ENCODE measurements at places on chromosomes 16 and 17. TPM values are rescaled to one million over a fixed set of nuclear protein-coding genes. Genes with fewer than 3 reads are reported as not detected.

PHLPP2 gene
- total RNA-seq = 5.6 TPM

TBC1D28 gene
- total RNA-seq = not detected

PYY gene
- not detected for total RNA-seq

CACNG5 gene
- not detected for total RNA-seq

ATAD5 gene
- 5.2 TPM for total RNA-seq

KRTAP16-1 gene
- 0.49 TPM for total RNA-seq

CCL17 gene
- total RNA-seq = not detected

HIGD1B gene
- not detected for total RNA-seq

ABCC11 gene
- total RNA-seq = 0.81 TPM

WFDC1 gene
- not detected for total RNA-seq

- H3K27me3 ChIP-seq = no peaks in the 10 kb centered on the region
- H3K27ac ChIP-seq = peak overlapping the region; percentile 77
Measured at GRCh38 chr16:21644674-21645073, 7.7 kb downstream of the IGSF6 start.

DNA sequence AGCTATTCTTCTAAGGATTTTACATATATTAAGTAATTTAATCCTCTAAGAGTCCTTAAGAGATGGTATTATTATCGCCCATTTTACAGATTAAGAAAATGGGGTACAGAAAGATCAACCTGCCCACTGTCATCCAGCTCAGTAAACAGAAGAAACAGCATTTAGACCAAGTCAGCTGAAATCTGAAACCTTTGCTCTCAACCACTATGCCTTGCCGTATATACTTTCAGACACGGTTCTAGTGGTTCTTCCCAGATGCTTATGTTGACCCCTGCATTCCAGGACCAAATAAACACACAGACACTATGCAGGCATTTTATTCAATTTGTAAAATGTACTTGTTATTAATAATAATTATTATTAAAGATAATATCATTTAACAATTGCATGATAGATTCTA, 854.8 kb downstream of the KCNJ2 start:
- H3K4me1 ChIP-seq = no peaks in the 10 kb centered on the region
- no peak for DNase-seq
- no peak overlapping the region for H3K27ac ChIP-seq
- H3K36me3 ChIP-seq = no peaks in the 10 kb centered on the region
- no peak overlapping the region for H3K4me3 ChIP-seq

GRCh38 chr16:4874666-4875065, 27.4 kb downstream of the UBN1 start:
- DNase-seq = no peak
- H3K27me3 ChIP-seq = no peaks in the 10 kb centered on the region
- no peak overlapping the region for H3K27ac ChIP-seq
- H3K4me1 ChIP-seq = no peaks in the 10 kb centered on the region
- H3K4me3 ChIP-seq = no peak overlapping the region

- DNase-seq = no peak
- H3K27me3 ChIP-seq = no peaks in the 10 kb centered on the region
- no peak overlapping the region for H3K4me3 ChIP-seq
- no peaks in the 10 kb centered on the region for H3K4me1 ChIP-seq
Measured at GRCh38 chr16:56836410-56837230, 28.4 kb upstream of the SLC12A3 start.

DNA sequence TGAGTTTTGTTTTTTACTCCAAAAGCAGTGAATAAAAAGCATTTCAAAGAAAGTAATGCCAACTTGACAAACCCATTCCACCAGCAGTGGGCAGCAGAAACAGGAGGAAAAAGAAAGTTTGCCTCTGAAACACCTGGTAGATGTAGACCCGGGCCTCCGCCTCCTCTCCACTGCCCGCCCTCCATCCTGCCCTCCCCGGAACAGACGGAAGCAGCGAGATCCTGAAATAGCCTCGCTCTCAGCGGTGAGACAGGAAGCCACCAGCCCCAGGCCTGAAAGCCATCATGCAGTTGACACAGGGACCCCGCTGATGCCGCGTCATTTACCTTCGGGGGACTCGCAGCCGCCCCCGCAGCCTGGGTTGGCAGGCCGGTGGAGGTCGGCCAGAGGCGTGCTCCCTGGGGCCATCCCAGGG, 67.8 kb downstream of the C16orf78 start:
- H3K27ac ChIP-seq = peak overlapping the region; percentile 75
- peak; percentile 52 for DNase-seq
- no peaks in the 10 kb centered on the region for H3K27me3 ChIP-seq
- peaks cover 25% of the 10 kb centered on the region for H3K4me1 ChIP-seq

- H3K27me3 ChIP-seq = no peaks in the 10 kb centered on the region
- H3K36me3 ChIP-seq = no peaks in the 10 kb centered on the region
- H3K27ac ChIP-seq = peak overlapping the region; percentile 73
- peak; percentile 87 for DNase-seq
- H3K4me1 ChIP-seq = peaks cover 9% of the 10 kb centered on the region
Measured at GRCh38 chr16:67667817-67668494, 1.3 kb downstream of the C16orf86 start.

DNA sequence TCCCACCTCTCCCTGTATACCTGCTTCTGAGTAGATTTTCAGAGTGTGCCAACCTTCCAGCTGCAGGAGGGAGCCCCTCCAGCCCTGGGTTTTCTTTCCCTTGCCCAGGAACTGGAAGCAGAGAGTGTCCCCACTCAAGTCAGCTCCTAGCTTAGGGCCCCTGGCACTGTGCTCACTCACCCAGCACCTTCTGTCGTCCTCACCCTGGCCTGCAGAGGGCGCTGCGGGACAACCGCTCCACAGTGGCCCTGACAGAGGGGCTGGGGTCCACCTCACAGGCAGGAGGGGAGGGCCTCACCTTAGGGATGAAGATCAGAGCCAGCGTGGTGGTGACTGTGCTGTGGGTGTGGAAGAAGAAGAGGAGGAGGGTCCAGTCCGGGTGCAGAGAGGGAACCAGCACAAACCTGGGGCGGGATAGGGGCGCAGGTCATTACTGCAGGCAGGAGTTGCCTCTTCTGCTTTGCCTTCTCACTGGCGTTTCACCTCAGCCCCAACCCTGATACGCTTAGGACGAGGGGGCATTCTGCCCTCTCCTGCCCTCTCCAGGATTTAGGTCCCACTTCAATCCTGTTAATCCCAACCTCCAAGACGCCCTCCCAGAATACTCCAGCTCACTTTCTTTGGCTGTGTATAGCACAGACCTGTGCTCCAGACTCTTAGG, 10.0 kb downstream of the GPR179 start:
- DNase-seq = no peak
- H3K27ac ChIP-seq = no peak overlapping the region
- H3K36me3 ChIP-seq = no peaks in the 10 kb centered on the region
- H3K4me3 ChIP-seq = no peak overlapping the region

DNA sequence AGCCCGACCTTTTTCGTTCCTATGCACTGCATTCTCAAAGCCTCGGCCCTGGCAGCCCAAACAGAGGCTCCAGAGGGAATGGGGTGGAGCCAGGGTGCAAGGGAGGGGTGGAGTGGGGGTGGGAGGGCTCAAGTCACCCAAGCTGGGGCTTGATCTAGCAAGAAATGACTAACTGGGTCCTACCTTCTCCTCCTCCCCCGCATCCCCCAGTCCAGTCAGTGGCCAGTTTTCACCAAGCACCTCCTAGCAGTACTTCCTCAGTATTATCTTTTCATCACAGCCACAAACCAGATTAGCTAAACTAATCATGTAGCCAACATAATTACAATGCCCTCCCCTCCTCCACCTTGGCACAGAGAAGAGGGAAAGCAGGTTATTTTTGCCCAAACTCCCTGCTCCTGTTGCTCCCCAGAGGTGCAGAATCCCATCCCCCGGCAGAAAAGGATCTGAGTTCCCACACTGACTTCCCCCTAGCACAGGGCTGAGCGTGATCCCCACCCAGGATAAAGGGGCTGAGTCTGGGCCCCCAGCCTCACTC, 2.2 kb downstream of the JUP start:
- H3K36me3 ChIP-seq = no peaks in the 10 kb centered on the region
- no peak overlapping the region for H3K4me3 ChIP-seq
- DNase-seq = no peak
- no peaks in the 10 kb centered on the region for H3K4me1 ChIP-seq
- H3K27me3 ChIP-seq = no peaks in the 10 kb centered on the region

GRCh38 chr17:65527857-65528591, 33.4 kb downstream of the AXIN2 start:
- H3K27ac ChIP-seq = no peak overlapping the region
- no peaks in the 10 kb centered on the region for H3K36me3 ChIP-seq
- no peak overlapping the region for H3K4me3 ChIP-seq

GRCh38 chr16:77564791-77565390, 130.1 kb upstream of the ADAMTS18 start:
- H3K27me3 ChIP-seq = no peaks in the 10 kb centered on the region
- no peak overlapping the region for H3K27ac ChIP-seq
- H3K4me3 ChIP-seq = no peak overlapping the region
- no peaks in the 10 kb centered on the region for H3K36me3 ChIP-seq
- no peak for DNase-seq
- no peaks in the 10 kb centered on the region for H3K4me1 ChIP-seq

DNA sequence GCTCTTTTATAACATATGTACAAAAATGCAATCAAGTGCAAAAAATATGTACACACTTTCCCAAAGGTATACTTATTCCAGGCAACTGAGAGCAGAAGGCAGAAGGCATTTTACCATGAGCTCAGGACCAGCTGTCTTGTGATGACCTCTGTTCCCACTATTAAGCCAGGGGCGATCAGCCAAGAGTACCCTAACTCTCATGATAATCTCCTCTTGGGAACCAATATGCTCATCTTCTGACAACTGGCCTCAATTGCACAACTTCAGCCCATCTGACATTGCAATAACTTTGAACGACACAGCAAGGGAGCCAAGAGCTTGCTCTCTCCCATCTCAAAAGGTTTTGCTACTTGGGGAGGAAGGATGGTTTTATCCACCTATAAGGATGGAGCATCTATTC, 471.9 kb downstream of the HS3ST3B1 start:
- no peaks in the 10 kb centered on the region for H3K27me3 ChIP-seq
- no peaks in the 10 kb centered on the region for H3K4me1 ChIP-seq
- no peak for DNase-seq
- H3K27ac ChIP-seq = no peak overlapping the region
- H3K36me3 ChIP-seq = no peaks in the 10 kb centered on the region
- no peak overlapping the region for H3K4me3 ChIP-seq

GRCh38 chr16:31201582-31202413, 762 bp downstream of the PYCARD start:
- DNase-seq = peak; percentile 55
- H3K36me3 ChIP-seq = no peaks in the 10 kb centered on the region
- H3K27me3 ChIP-seq = no peaks in the 10 kb centered on the region
- peak overlapping the region; percentile 73 for H3K27ac ChIP-seq

DNA sequence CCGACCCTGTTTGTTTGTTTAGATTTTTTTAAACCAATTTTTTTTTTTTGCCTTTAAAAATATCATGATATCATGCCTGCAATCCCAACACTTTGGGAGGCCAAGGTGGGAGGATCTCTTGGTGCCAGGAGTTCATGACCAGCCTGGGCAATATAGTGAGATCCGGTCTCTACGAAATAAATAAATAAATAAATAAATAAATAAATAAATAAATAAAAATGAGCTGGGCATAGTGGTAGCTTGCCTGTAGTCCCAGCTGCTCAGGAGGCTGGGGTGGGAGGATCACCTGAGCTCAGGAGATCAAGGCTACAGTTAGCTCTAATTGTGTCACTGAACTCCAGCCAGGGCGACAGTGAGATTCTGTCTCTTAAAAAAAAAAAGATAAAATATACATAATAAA, 8.1 kb upstream of the IGF2BP1 start:
- H3K4me1 ChIP-seq = no peaks in the 10 kb centered on the region
- no peak for DNase-seq
- H3K4me3 ChIP-seq = no peak overlapping the region
- H3K27ac ChIP-seq = no peak overlapping the region
- H3K27me3 ChIP-seq = peaks cover 23% of the 10 kb centered on the region
- no peaks in the 10 kb centered on the region for H3K36me3 ChIP-seq

DNA sequence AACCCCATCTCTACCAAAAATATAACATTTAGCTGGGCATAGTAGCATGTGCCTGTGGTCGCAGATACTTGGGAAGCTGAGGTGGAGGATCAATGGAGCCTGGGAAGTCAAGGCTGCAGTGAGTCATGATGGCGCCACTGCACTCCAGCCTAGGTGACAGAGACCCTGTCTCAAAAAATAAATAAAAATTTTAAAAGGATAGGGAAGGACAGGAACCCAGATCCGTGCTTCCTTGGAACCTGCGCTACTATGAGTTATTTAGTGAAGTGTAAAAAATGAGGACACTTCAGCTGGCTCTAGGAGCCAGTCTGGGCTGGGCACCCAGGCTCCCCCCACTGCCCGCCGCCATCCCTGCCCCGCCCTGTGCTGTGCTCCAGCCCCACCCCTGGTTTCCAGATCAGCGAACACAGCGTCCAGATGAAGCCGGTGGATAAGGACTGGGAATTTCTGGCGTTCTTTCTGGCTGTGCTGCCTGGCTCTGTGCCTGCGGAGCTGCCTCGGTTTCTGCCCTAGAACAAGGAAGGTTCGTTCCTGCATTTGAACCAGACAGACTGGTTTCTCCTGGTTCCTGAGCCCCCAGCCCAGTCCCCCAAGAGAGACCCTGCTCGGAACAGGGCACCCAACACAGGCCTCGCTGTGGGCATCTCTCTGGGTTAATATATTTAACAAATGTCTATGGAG, 18.5 kb downstream of the PLLP start:
- H3K27me3 ChIP-seq = no peaks in the 10 kb centered on the region
- no peak for DNase-seq
- H3K36me3 ChIP-seq = no peaks in the 10 kb centered on the region
- H3K27ac ChIP-seq = peak overlapping the region; percentile 74
- peak overlapping the region; percentile 39 for H3K4me3 ChIP-seq

GRCh38 chr16:49663081-49664065, 192.5 kb downstream of the ZNF423 start:
- H3K4me3 ChIP-seq = no peak overlapping the region
- H3K4me1 ChIP-seq = no peaks in the 10 kb centered on the region
- no peaks in the 10 kb centered on the region for H3K27me3 ChIP-seq

DNA sequence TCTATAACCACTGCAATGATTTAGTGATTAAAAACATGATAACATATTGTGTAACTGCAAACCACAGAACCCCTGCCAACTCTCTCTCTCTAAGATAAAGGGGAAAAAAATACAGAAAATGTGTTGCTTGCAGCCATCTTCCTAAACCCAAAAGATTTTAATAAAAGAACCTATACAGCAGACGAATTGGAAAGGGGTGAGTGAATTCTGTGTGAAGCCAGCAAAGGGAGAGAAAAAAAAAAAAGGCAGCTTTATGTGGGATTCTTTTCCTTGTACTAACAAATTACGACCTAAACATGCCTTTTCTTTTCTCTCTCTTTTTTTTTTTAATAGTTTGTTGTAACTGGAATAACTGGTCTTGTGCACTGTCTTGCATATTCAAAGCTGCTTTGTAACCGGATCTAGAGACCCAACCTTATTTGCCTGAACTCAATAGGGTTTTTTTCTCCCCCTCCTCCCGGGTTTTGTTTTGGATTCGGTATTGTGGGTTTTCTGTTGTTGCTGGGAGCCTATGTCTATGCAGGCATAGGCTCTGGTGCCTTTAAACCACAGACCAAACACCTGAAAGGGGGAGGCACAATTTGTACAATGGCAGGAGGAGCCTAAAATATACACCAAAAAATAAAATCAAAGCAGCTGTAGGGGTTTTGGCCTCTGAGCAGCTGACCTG, 7.0 kb upstream of the ZFHX3 start:
- H3K4me3 ChIP-seq = no peak overlapping the region
- H3K27me3 ChIP-seq = peaks cover 3% of the 10 kb centered on the region
- no peaks in the 10 kb centered on the region for H3K36me3 ChIP-seq
- peaks cover 3% of the 10 kb centered on the region for H3K4me1 ChIP-seq
- peak; percentile 7 for DNase-seq
- H3K27ac ChIP-seq = no peak overlapping the region

- H3K36me3 ChIP-seq = no peaks in the 10 kb centered on the region
- H3K4me1 ChIP-seq = no peaks in the 10 kb centered on the region
- H3K27ac ChIP-seq = no peak overlapping the region
- H3K27me3 ChIP-seq = no peaks in the 10 kb centered on the region
- no peak overlapping the region for H3K4me3 ChIP-seq
Measured at GRCh38 chr16:47729701-47730100, 268.6 kb downstream of the PHKB start.

Data from naive thymus-derived CD4-positive, alpha-beta T cell (primary cell).